ENCODE measurements at places on chromosomes 7 and 10.

DNA sequence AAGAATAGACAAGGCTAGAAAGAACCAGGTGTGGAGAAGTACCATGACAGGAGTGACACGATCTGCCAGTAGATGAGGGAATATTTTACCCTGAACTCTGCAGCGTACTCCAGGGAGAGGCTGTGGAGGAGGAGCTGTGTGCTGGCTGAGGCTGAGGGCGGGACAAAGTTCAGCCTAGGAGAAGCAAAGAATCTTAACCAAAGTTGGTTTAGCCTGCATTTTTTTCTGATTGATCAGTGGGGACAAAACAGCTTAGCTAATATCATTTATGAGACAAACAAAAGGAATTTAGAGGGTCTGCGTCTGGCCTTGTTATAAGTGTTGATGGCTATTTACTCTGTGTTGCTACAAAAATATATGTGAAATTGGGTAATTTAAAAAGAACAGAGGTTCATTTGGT, 5.2 kb upstream of the NPSR1 start:
- DNase-seq: no peak

GRCh38 chr10:10991144-10991543, 26.5 kb upstream of the CELF2 start:
- DNase-seq: no peak

GRCh38 chr7:37480041-37481031, 31.7 kb upstream of the ELMO1 start:
- peak; percentile 54 for DNase-seq

- no peak for DNase-seq
Measured at GRCh38 chr10:123795846-123796590, 95.6 kb downstream of the CPXM2 start.

DNA sequence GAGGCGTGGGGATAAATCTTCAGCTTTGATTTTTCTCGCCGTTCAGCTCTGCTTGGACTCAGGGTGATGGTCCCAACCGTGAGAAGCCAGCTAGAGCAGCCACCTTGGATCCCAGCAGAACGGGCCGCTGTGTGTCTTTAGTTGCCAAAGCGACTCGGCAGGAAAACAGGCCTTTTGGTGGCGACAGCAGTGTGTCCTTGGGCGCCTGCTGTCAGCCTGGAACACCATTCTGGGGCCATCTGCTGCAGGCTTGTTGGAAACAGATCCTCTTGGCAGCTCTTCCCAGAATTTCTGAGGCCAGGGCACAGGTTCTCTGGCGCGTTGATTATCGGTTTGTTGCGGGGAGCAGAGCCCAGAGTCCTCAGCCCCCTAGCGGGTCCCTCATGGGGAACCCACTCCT, 97.6 kb downstream of the CUX1 start:
- no peak for DNase-seq

All from uterus (tissue), 4 donors.